ENCODE measurements at places on chromosomes 11 and 22. TPM values are rescaled to one million over a fixed set of nuclear protein-coding genes. Genes with fewer than 3 reads are reported as not detected.

DNA sequence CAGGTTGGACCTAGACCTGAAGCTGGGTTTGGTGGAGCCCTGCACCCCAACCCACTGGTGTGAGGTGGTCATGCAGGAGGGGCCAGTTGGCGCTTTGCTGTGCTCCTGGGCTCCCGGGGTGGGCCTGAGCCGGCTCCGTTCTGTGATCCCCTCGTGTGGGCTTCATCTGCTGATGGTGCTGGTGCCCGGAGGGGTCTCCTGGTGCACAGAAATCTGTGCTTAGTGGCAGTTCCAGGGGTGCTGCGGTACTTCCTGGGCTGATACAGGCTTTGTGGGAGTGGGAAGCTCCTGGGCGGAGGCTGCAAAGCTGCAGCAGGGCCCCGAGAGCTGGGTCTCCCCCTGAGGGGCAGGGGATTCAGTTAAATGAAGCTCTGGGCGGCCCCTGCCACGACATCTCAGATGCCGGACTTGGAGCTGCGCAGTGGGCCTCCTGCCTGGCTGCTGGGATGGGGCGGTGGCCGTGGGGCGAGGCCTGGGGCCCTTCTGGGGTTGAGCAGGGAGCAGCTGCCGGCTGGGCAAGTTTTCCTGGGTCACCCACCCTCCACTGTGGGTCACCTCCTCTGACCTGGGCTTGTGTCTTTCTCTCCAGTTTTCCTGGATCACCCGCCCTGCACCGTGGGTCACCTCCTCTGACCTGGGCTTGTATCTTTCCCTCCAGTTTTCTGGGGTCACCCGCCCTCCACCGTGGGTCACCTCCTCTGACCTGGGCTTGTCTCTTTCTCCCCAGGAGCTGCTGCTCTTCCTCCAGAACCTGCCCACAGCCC is 410.5 kb downstream of the TBC1D22A start:
- DNase-seq = no peak

- no peak for DNase-seq
Measured at GRCh38 chr11:110303414-110303826, 7.0 kb upstream of the RDX start.

DNA sequence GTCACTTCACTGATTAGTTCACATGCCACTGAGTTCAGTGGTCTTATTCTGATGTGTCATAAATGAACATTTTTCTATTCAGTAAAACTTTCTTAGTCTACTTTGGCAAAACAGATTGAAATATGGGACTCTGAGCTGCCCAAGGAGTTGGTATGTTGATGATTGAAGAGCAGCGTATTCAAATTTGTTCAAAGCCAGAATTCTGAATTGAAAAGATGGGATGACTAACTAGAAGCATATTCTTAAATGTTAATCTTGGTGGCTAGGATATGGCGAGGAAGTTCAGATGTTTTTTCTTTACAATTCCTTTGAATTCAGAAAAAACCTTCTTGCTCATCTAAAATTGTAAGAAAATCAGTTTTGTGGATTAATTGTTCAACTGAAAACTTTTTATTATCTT is 34.7 kb downstream of the KMT2A start:
- no peak for DNase-seq

DNA sequence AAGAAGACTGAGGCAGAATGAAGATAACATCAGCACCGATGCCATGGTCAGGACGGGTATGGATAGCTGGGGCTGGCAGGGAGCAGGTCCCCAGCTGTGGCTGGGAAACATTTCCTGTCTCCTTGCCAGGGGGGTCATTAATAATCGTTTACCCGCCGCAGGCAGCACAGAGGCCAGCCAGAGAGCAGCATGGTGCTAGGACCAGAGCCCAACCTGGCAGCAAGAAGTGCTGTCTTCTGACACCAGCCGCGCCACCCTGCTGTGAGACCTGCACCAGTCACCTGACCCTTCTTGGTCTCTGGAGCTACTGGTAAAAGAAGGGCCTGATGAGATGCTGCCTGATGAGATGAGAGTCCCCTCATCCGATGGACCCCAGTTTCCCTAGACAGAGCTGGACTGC is 36.3 kb downstream of the PDE2A start:
- DNase-seq = no peak

- peak; percentile 52 for DNase-seq
Measured at GRCh38 chr11:107583629-107584195, 7.2 kb upstream of the ELMOD1 start.

DNA sequence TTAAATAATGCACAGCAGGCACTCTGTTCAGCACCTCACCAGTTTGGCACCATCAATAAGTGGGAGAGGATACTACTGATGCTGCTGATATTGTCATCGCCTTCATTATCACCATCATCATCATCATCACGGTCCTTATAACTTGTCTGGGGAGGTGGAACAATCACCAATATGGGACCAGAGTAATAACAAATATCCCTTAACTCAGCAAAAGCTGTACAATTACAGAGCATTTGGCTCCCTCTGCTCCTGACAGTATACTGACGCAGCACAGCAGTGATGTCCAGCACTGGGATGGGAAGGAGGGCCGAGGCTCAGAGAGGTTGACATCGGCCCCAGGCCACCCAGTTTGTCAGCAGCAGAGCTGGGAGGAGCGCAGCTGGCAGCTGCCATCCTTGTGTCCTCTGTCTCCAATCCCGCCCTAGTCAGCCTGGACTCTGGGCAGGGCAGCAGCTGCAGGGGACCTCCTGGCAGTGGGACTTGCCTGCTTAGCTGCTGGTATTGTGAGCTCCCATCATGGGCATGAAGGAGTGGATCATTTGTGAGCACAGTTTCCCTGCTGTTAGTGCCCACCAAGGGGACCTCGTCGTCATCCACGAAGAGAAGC is 90.0 kb downstream of the DHCR7 start:
- DNase-seq = no peak

- peak; percentile 75 for DNase-seq
Measured at GRCh38 chr11:130042093-130042591, 27.6 kb upstream of the APLP2 start.

DNA sequence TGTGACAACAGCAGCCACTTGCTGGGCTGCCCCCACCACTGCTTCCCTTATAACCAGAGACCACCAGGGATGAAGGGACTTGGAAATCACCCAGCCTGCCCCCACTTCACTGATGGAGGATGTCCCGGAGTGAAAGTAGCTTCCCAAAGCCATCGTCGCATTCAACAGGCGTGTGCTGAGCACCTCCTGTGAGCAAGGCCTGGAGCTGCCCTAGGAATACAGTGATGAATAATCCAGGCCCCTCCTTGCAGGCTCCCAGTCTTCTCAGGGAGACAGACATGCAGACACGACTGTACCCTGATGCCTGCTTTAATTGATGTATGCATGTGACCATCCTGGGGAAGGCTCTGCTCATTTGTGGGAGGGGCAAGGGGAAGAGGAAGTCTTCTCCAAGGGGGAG is 22.6 kb downstream of the PTPN5 start:
- no peak for DNase-seq

DNA sequence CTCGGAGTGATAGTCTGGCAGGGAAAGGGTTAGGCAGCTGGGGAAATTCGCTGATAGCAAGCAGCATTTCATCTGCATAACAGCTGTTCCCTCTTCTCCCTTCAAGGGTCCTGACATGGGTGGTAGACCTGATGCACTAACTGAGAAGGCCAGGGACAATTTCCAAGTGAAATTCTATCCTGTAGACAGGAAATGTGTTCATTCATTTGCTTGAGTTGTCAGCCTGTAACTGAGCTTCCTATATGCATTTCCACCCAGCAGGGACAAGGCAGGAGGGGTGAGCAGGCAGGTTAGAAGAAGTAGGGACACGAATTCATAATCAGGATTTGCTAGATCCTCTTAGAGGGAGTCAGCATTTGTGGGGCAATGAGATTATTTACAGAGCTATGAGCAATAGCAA is 154.3 kb upstream of the NCAM1 start:
- DNase-seq = no peak

GRCh38 chr22:44486538-44486937 is 11.5 kb downstream of the RTL6 start:
- DNase-seq = peak; percentile 67

DNA sequence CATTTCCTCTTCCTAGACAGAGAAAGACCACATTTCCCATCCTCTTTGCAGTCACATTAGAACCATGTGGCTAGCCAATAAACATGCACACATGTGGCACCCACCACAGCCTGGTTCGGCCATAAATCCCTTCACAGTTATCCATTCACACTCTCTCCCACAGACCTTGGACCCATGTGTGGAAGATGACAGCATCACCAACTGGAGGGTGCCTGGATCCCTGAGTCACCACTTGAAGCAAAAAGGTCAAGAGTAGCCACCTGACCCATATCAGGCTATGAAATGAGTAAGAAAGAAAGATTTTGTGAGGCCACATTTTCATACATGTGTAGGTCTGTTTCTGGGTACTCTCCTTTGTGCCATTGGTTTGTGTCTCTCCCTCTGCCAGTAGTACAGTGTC is 9.0 kb upstream of the TMEM121B start:
- DNase-seq = peak; percentile 46

DNA sequence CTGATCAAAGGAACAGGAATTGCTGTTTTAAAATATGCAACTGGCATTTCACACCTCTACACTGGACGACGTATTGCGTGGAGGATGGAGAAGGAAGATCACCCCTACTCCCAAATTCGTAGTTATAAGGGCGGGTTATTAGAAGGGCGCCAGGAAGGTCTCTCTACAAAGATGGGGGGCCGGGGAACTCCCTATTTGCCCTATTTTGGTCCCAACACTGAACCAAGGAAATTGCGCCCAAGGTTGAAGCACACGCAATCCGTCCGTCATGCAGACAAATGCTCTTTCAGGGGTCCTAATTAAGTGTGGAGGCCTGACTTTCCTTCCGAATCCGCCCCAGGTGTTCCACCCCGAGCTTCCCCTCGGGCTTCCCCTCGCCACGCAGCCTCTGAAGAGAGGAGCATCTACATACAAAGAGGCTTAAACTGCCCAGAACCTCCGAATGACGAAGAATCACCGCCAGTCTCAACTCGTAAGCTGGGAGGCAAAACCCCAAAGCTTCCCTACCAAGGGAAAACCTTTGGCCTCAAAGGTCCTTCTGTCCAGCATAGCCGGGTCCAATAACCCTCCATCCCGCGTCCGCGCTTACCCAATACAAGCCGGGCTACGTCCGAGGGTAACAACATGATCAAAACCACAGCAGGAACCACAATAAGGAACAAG is 396 bp downstream of the NPAT start:
- DNase-seq = no peak

DNA sequence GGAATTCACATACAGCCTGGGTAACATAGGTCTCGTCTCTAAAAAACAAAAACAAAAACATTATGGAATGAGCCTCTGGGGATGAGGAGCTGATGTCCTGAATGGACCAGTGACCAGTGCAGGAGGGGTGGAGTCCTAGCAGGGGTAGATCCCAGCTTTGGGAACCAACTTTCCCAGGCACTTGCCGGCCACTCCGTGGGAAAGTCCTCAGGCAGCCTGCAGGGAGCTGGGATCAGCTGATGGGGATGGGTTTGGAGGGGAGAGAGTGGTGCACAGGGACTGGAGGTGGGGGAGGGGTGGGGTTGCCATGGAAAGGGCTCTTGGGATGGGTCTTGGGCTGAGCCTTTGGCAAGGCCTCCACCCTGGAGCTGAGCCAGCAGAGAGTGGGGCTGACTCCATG is 19.1 kb downstream of the MGAT3 start:
- DNase-seq = no peak

- no peak for DNase-seq
Measured at GRCh38 chr11:12922980-12923507, 86.1 kb upstream of the RASSF10 start.

DNA sequence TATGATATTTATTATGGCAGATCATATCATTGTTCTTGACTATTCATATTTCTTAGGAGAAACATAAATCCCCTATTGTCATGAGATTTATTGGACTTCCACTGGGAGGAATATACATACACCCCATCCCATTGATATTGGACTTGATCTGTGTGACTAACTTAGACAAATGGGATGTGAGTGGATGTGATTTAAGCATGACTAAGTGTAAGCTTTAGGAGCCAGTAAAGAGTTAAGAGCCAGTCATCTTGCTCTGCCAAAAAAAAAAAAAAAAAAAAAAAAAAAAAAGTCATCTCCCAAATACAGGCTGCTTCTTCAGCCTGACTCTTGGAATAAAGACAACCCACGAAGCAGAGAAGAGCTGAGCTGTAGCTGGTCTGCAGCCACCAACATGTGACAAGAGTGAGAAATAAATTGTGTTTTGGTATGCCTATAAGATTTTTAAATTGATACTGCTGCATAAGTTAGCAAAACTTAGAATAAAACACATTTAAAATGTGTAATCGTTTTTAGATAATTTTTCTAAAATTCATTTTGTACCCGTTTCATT is 595.0 kb upstream of the LRRC4C start:
- no peak for DNase-seq

Gene SCGB1D2
- not detected for total RNA-seq

Gene TIRAP
- total RNA-seq = 2.2 TPM

Gene TMEM45B
- not detected for total RNA-seq

Gene ARVCF
- total RNA-seq = 5.1 TPM

Data from M059J (cell line).